NCI-H187 (cell line): ENCODE measurements at places on chromosomes 4 and X.

DNA sequence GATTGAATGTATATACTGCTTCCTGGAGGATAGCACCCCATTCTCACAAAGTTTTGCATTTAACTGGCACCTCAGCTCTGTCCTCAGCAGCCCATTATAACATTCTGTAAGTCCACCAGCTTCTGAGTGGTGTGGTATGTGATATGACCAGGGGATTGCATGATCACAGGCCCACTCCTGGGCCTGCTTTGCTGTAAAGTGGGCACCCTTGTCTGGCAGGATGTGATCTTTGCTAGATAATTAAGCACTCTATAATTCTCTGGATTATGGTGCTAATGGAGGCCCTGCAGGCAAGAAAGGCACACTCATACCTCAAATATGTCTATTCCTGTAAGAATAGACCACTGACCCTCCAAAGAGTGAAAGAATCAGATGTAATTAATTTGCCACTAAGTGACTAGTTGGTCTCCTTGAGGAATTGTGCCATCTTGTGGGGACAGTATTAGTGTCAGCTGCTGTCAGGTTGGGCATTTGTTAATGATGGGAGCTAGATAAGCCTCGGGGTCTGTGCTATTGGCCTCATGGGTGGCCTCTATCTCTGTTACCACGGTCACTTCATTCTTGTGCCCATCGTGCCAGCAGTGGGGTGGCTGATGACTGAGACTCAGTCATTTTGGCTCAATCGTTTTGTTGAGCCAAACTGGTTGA lies 2.2 kb upstream of the CFI start:
- DNase-seq = no peak

- no peak for DNase-seq
These were observed 22.9 kb downstream of the PDGFC start for GRCh38 chr4:156948738-156949137.

- DNase-seq = no peak
These were observed at the start of gene LONRF3 for GRCh38 chrX:118974088-118974907. Gene LONRF3, plus strand, starts transcription at chrX:118974618. Its CDS starts 163 bp downstream, at chrX:118974781.

GRCh38 chr4:40594261-40595178 lies 35.1 kb downstream of the RBM47 start:
- no peak for DNase-seq

GRCh38 chrX:79181401-79181800 lies 36.9 kb downstream of the GPR174 start:
- no peak for DNase-seq

GRCh38 chr4:24686866-24687692 lies 102.7 kb upstream of the DHX15 start:
- DNase-seq = no peak

DNA sequence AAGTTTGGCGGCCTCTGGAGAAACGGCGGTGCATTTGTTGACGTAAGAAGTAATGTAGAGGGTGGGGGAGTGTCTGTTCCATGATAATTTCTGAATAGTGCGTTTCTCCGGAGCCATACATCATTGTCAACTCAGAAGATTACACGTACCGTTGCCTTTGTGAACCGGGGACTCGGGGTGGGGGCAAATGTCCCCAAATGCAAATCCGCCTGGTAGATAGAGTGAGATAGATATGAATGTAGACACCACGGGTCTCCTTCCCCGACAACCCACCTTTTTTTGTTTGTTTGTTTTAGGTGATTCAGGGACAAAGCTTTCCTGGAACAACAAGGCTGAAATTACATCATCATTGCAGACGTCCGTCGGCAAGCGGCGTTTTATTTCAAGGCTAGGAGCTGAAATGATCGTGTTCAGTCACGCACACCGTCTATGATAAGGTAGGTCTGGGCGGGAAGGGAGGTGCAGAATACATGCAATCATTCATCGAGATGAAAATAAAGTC lies 96.0 kb upstream of the PPP2R3B start:
- DNase-seq = no peak

- no peak for DNase-seq
These were observed 716 bp downstream of the FHIP1A start for GRCh38 chr4:151409470-151410313.
